Astrocyte (in vitro differentiated cells and primary cell): ENCODE measurements at places on chromosomes 5 and 9.

GRCh38 chr5:176837707-176838115 lies 27.4 kb downstream of the UNC5A start:
- DNase-seq, result peak; percentile 73

DNA sequence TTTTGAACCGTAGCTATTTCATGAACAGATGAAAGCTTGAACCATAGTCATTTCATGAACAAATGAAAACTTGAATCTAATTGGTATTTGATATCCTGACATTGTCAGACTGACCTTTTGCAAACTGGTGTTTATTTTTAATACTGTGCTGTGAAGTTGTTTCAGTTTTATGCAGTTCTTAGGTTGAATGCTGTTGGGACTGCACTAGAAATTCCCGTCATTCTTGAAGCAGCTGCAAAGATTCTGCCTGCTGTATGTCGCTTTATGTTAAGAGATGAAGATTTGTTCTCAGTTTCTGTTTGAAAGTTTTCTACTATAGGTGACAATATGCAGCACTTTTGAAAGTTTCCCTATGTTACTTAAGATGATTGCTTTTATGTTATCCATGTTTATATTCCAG lies 22.5 kb upstream of the FAM120AOS start:
- DNase-seq, result no peak

DNA sequence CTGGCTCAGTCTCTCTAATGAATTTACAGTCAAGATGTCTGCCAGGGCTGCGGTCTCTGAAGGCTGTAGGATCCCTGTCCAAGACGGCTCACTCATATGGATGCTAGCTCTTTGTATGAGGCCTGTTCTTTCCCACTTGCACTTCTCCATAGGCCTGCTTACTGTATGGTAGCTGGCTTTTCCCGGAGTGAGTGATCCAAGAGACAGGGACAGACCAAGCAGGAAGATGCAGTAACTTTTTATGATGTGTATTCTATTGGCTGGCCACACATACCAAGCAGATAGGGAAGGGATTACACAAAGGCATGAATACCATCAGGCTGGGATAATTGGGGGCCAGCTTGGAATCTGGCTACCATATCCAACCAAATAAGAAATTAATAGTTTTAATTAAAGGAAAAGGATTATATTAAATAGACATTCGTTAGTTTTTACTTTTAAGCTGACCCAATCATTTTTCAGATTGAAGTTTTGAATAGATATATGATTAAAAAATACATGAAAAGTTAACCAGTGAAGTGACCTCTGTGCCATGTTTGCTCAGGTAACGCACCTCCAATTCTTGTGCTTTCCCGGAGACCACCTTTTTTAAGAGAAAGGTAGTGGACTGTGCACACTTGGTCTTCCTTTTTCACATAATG lies 20.6 kb downstream of the NSD1 start:
- DNase-seq, result no peak

DNA sequence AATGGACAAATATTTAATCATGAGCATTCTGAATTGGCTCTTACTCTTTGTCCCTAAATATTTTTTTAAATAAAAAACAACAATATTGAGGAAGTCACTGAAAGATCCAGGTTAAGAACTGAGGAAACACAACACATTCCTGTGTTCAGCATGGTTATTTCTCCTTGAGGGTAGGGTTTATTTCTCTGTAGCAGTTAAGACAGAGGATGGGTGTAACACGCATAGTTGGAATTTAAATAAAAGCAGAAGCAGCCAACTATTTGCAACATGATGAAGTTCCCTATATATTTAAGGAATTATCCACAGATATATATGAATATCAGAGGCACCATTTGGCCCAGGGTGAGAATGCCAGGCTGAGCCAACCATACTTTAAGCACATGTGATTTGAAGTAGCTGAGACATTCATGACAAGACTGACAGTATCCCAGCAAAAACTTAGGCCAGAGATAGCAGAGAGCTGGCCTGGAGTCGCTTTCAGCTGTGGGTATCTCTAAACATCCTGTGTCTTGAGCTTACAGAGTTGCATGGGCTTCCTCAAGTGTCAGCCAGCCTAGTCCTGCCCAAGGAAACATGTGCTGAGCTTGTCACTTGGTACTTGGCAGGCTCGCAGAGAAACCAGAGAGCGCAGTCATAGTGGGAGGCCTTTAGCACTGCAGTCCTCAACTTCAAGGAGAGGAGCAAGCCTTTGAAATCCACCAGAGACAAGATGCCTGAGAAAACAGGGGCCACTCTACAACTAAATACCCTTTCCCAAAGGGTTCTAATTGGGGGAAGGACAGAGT lies 43.6 kb downstream of the SEMA5A start:
- DNase-seq, result no peak

DNA sequence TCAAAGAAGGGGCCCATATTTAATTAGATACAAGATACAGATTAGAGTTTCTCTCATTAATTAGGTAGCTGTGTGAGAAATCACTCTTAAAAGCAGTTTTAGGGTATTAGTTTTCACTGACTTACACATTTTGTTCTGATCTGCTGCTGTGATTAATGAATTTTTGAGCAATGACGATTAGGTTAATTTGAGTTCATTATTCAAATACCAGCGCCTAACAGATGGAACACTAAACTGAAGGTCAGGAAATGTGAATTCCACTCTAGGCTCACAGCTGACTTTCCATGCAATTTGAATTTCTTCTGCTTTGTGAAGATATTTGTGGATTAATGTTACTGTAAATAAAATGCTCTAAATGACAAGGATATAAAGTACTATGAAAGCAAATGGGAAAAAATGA lies 380.6 kb downstream of the ADGRV1 start:
- peak; percentile 22 for DNase-seq
